IMR-90 (cell line): ENCODE measurements at places on chromosomes 7 and 10.

GRCh38 chr10:30647089-30647488, 17.5 kb upstream of the LYZL2 start:
- DNase-seq, result no peak

DNA sequence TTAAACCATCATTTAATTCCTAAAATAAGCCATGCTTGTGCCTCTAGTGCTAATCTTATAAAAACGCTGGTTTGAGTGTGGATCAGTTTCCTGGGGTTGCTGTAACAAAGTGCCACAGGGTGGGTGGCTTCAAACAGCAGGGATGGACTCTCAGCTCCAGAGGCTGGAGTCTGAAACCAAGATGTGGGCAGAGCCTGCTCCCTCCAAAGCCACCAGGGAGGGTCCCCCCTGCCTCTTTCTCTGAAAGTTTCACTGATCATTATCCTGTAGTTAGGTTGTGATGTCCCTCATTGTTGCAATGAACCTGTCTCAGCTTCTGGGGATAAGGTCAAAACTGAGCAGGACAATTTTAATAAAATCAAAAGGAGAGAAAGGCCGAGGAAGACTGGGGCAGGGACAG, 251.9 kb upstream of the TCERG1L start:
- DNase-seq, result no peak

GRCh38 chr10:31025142-31025541, 6.5 kb downstream of the ZNF438 start:
- DNase-seq, result no peak

- peak; percentile 27 for DNase-seq
Observed at GRCh38 chr10:32386623-32387260, 39.8 kb upstream of the EPC1 start.

DNA sequence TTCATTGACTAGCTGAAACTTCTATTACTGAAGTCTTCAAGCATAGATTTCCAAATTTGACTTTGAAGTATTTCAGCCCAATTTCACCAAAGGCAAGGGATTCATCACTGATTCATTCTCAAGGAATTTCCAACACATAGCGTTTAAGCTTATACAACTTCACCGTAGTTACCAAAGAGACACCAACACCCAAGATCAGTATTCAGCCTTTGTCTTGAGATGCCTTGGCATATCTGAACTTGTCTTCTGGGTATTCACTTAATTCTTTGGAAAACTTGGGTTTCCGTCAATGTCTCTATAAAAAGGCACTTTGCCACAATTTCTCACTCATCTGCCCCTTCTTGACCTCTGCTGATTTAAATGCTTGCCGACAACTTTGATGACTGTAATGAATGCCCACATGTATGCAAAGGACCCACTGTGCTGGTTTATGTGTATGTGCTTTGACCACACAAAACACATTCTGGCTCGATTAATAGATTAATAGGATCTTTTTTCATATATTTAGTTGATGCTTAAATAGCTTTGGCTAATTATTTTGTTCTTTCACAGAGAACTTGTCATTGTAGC, 49.6 kb downstream of the TES start:
- DNase-seq, result peak; percentile 79

- DNase-seq, result peak; percentile 19
Observed at GRCh38 chr10:110226926-110227641, 19.7 kb downstream of the MXI1 start.

GRCh38 chr7:151729521-151729921, 147.4 kb downstream of the PRKAG2 start:
- no peak for DNase-seq

DNA sequence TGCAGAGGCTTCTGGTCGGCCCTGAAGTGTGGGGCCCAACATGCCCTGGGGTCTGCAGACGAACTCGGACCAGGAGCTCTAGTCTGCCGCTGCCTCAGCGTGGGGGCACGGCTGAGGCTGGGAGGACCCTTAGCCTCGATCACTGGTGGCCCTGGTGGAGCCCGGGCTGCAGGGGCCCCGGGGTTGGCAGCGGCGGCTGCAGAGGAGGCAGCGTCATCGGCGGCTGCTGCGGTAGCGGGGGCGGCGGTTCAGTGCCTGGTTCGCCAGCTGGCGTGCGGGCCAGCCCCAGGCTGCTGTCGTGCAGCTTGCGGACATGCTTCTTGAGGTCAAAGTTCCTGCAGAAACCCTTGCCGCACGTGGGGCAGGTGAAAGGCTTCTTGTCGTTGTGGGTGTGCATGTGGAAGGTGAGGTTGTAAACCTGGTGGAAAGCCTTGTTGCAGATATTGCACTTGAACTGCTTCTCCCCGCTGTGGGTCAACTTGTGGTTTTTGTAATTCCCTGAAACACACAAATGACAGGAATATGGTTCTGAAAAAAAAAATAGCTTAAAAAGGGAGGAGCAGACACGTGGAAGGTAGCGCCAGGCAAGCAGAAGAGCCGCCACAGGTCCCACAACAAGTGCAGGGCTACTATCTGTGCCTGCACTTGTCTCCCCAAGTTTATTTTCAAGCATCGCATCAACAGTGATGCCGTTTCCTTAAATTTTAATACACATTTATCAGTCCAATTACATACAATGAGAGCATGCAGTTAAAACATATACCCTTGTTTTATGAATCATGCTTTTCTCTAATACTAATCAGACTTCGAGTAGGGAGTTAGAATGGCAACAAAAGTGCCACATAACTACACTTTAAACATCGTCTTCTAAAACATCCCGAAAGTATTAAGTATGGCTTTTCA, 2.4 kb downstream of the FEZF1 start:
- DNase-seq, result no peak

DNA sequence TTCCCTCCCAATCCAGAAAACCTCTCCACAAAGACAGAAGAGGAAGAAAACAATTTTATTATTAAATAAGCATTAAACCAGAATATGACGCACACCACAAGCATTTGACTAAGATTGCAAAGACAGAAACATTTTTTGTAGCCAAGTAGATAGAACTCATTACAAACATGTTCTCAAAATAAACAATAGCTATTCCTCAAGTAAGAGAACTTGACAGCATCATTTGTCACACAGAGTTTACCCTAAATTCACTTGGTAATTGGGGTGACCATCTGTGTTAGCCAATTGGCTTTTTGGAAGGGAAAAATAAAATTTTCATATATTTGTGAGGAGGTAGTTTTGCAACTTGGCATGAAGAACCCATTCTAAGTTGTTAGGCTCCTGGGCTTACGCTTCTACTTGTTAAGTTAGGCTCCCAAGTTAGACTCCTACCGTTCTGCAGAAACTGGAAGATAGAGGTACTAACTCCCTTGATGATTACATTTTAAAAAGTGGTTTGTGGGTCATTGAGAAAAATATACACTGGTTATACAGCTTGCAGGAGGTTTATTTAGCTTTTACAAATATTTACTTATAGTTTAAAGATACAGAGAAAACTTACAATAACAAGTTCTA, 618.6 kb upstream of the CNTNAP2 start:
- no peak for DNase-seq

- DNase-seq, result no peak
Observed at GRCh38 chr7:151839451-151839921, 37.4 kb downstream of the PRKAG2 start.

DNA sequence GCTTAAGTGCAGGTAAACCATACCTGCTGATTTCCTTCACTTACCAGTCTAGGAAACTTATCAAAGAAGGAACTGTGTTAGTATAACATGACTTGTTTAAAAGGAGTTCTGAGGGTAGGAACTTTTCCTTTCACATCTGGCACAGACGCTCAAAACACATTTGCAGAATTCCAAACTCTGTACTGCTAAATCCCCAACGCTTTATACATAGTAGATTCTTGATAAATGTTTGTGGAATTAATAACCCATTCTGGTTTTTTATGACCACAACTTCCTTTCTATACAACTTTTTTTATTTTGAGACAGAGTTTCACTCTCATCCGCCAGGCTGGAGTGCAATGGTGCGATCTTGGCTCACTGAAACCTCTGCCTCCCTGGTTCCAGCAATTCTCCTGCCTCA, 7.7 kb upstream of the TRUB1 start:
- no peak for DNase-seq

DNA sequence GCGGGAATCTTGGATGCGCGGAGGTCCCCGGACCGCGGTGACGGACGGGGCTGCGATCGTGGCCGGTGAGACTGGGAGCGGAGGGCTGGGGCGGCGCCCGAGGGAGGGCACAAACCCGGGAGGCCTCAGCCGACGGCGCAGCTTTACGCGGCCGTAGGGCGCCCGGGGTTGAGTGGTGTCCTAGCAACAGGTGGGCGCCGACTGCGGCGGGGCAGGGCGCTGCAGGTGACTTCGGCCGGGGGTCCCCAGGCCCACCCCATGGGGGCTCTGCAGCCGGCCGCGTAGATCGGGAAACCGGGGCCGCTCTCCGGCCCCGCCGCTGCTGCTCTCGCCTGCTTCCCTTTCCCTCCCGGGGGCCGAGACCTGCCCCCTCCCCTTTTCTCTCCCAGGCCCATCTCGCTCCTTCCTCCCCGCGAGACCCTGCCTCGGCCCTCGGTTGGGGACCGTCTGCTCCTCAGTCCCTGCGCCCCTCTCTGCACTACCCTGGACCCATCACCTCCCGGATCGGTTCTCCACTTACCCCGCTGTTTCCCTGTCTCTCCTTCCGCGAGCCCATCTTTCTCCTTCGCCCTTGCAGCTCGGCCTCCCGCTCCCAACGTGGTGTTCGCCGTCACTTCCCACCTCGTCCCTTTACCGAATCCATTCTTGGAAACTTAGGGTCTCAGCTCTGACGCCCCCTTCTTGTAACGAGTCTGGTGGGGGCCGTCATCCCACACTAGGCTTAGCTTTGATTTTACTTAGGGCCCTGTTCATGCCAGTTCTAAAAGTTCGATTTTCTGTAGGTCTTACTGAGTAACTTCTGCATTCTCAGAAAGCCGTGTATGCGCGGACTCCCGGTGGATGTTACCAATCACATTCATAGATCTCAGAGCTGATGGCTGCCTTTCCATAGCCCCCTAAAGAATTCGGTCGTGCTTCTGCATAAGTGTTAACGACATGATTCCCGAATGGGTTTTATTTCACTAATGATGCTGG, 18.5 kb upstream of the ACBD5 start:
- DNase-seq, result no peak
